Lung (tissue), 17 donors: ENCODE measurements at places on chromosomes 12 and 14. TPM values are rescaled to one million over a fixed set of nuclear protein-coding genes. Genes with fewer than 3 reads are reported as not detected.
A peak's percentile ranks its signal among the peaks of the same experiment; 100 is the strongest.

The PRORP gene
- total RNA-seq, result 29.5 TPM

The SLC2A13 gene
- total RNA-seq, result 11.6 TPM

The SLC8A3 gene
- 0.80 TPM for total RNA-seq

The RFX4 gene
- not detected for total RNA-seq

The PLXNC1 gene
- 26.5 TPM for total RNA-seq

The FGD4 gene
- 64.6 TPM for total RNA-seq

The MANSC1 gene
- total RNA-seq, result 26.7 TPM

GRCh38 chr12:45803111-45803510 lies 73.6 kb downstream of the ARID2 start:
- H3K27me3 ChIP-seq, result no peaks in the 10 kb centered on the region
- H3K4me1 ChIP-seq, result no peaks in the 10 kb centered on the region
- no peak overlapping the region for H3K4me3 ChIP-seq

GRCh38 chr14:95353664-95354063 lies 34.0 kb upstream of the CLMN start:
- no peak for DNase-seq
- no peak overlapping the region for H3K4me3 ChIP-seq
- no peaks in the 10 kb centered on the region for H3K4me1 ChIP-seq
- H3K36me3 ChIP-seq, result no peaks in the 10 kb centered on the region

GRCh38 chr12:39176356-39176755 lies 266.6 kb downstream of the KIF21A start:
- H3K36me3 ChIP-seq, result no peaks in the 10 kb centered on the region
- H3K27me3 ChIP-seq, result no peaks in the 10 kb centered on the region
- no peaks in the 10 kb centered on the region for H3K4me1 ChIP-seq
- H3K27ac ChIP-seq, result no peak overlapping the region
- DNase-seq, result no peak
- no peak overlapping the region for H3K4me3 ChIP-seq

DNA sequence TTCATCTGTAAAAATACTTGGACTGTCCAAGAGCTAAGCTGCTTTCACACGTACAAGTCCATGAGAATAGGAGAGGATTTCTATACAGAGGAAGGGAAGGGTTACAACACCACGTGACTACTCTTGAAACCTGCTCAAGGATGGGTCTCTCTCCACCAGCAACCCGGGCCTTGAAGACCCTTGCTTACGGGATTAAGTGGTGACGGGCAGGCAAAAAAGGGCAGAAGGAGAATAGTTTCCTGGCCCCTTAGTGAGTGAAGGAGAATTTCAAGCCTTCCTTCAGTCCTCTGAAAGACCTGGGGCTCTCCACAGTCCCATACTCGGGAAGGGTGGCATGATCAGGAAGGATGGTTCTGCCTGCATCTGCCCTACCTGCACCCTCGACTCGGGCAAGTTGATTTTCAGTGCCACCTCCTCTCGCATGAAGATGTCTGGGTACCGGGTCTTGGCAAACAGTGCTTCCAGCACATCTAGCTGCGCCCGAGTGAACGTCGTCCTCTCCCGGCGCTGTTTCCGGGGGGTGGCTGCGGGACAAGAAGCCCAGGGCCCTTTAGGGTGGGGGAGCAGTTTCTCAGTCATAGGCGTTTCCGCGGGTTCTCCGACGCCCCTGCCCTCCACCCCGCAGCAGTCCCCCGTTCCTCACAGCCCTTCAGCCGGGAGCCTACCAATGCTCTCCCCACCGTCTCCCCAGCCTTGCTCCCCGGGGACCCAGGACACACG lies 6.3 kb downstream of the OTX2 start:
- H3K27me3 ChIP-seq, result peaks cover 98% of the 10 kb centered on the region
- H3K36me3 ChIP-seq, result no peaks in the 10 kb centered on the region
- H3K27ac ChIP-seq, result no peak overlapping the region
- no peak overlapping the region for H3K4me3 ChIP-seq
- peaks cover 6% of the 10 kb centered on the region for H3K4me1 ChIP-seq
- DNase-seq, result no peak

DNA sequence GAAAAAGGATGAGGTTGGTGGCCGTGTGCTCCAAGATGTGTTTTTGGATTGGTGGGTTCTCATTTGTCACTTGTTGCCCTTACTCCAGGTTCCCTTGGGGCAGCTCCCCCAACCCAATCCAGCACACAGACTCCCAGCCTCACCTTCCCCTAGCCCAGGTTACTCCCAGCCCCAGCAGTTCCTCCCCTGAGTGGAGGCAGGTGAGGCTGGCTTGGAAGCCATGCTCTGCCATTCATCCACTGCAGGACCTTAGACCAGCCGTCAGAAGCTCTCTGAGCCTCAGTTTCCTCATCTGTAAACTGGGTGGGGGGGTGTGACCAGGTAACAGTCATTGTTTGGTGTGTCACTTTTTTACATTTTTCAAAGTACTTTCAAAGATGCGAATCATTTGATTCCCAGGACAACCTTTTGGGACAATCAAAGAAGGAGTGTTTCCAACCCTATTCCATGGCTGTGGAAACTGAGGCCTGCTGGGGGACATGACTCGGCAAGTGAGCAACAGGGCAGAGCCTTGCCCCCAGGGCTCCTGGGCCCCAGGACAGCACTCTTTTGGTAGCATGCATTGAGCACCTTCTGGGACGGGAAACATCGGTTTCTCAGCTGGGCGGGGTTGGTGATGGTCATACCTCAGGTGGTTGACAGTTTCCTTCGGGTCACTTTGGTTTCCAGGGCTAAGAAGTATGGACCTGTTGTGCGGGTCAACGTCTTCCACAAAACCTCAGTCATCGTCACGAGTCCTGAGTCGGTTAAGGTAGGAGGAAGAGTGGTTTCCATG lies 7.2 kb downstream of the CYP46A1 start:
- H3K36me3 ChIP-seq, result no peaks in the 10 kb centered on the region
- no peak overlapping the region for H3K4me3 ChIP-seq
- no peak for DNase-seq
- H3K4me1 ChIP-seq, result no peaks in the 10 kb centered on the region
- H3K27me3 ChIP-seq, result no peaks in the 10 kb centered on the region

GRCh38 chr14:39492267-39492666 lies 60.0 kb upstream of the FBXO33 start:
- H3K4me3 ChIP-seq, result no peak overlapping the region
- no peak for DNase-seq
- H3K27ac ChIP-seq, result no peak overlapping the region
- no peaks in the 10 kb centered on the region for H3K27me3 ChIP-seq
- H3K36me3 ChIP-seq, result no peaks in the 10 kb centered on the region

GRCh38 chr14:75577090-75577489 lies 1.3 kb upstream of the FLVCR2 start:
- no peaks in the 10 kb centered on the region for H3K36me3 ChIP-seq
- H3K27ac ChIP-seq, result no peak overlapping the region
- no peaks in the 10 kb centered on the region for H3K27me3 ChIP-seq
- no peak overlapping the region for H3K4me3 ChIP-seq

DNA sequence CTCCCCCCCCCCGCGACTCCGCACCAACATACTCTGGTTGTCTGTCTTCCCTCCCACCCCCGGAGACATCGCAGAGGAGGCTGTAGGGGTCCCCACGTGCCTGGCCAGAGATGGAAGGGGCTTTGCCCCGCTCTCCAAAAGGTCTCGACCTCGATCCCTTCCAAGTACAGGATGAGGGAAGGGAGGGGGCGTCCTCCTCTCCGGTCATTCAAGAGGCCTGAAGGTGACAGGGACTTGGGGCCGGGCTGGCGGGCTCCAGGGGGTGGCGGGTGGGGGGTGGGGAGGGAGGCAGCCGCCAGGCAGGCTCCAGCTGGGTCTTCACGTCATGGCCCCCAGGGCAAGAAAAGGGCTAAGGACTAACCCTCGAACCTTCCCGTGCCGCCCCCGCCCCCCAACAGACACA lies 15.1 kb downstream of the TBX3 start:
- peaks cover 2% of the 10 kb centered on the region for H3K36me3 ChIP-seq
- H3K4me1 ChIP-seq, result peaks cover 7% of the 10 kb centered on the region
- H3K27ac ChIP-seq, result peak overlapping the region; percentile 86

GRCh38 chr12:8544295-8544694 lies 3.6 kb upstream of the CLEC4E start:
- H3K4me1 ChIP-seq, result no peaks in the 10 kb centered on the region
- H3K27me3 ChIP-seq, result no peaks in the 10 kb centered on the region
- no peaks in the 10 kb centered on the region for H3K36me3 ChIP-seq
- peak; percentile 75 for DNase-seq
- H3K4me3 ChIP-seq, result no peak overlapping the region

DNA sequence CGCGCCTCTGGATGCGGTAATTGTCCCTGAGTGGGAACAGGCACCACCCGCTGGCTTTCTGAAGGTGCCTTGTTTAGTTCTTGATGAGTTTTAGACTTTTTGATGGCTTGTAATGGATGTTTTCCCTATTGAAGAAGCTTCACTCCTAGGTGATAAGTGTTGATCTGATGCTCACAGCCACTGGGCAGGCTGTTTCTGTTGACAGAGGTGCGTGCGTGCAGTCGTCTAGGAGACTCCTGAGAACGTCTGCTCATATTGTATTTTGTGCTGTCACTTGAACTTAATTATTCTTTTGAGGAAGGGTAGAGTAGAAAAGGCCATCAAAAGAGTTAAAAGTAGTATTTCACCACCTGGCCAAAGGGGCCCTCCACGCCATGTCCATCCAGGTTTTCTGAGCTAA lies 70.5 kb downstream of the EP400 start:
- H3K27ac ChIP-seq, result no peak overlapping the region
- DNase-seq, result no peak
- no peaks in the 10 kb centered on the region for H3K4me1 ChIP-seq
- no peaks in the 10 kb centered on the region for H3K27me3 ChIP-seq

DNA sequence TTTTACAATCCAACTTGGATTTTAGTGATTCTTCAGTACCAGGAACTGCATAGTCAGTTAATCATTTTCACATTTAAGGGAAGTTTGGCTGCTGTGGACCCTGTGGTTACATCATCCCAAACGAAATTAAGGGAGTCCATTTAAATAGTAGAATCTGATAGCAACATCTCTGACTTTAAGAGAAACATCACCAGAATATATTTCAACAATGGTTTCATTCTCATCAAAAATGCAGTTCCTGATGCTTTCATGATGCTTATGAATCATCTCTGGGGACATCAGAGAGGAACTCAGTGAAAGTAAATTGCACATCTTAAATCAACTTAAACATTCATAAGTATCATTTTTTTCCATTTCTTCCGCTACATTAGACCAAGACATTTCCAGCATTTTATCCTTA lies 1170.7 kb downstream of the FSCB start:
- H3K36me3 ChIP-seq, result no peaks in the 10 kb centered on the region
- H3K4me3 ChIP-seq, result no peak overlapping the region
- no peaks in the 10 kb centered on the region for H3K27me3 ChIP-seq
- no peak overlapping the region for H3K27ac ChIP-seq
- H3K4me1 ChIP-seq, result no peaks in the 10 kb centered on the region
- no peak for DNase-seq

DNA sequence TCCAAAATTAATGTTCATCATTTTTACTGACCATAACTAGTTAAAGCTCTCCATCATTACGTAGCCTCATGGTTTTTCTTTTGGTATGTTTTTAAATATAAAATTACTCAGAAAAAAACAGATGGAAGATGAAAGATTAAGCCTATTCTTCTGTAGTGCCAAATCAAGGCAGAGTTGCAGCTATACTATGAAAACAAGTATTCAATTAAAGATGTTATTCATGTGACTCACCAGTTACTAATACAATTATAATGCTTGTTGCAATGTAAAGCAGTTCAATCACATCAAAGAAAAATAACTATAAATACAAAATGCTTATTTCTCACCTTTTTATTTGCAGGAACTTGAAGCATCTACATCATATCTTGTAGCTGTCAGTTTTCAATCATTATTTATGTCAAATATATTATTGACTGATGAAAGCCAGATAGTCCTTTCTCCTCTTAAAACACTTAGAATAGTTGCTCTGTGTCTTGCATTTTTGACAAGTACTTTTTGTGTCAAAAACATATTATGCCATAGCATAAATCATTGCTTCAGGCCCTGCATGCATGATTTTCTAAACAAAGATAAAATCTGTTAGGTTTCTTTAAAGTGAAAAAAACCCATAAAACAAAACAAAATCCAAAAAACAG lies 36.0 kb upstream of the TRHDE start:
- H3K27me3 ChIP-seq, result no peaks in the 10 kb centered on the region
- no peak for DNase-seq
- peaks cover 3% of the 10 kb centered on the region for H3K4me1 ChIP-seq
- no peak overlapping the region for H3K4me3 ChIP-seq
- H3K36me3 ChIP-seq, result no peaks in the 10 kb centered on the region

GRCh38 chr12:24820872-24821271 lies 128.0 kb downstream of the BCAT1 start:
- H3K36me3 ChIP-seq, result no peaks in the 10 kb centered on the region
- H3K27ac ChIP-seq, result no peak overlapping the region
- no peaks in the 10 kb centered on the region for H3K4me1 ChIP-seq
- no peak overlapping the region for H3K4me3 ChIP-seq
- no peaks in the 10 kb centered on the region for H3K27me3 ChIP-seq

- no peaks in the 10 kb centered on the region for H3K36me3 ChIP-seq
- H3K27ac ChIP-seq, result no peak overlapping the region
- no peaks in the 10 kb centered on the region for H3K4me1 ChIP-seq
- no peaks in the 10 kb centered on the region for H3K27me3 ChIP-seq
- no peak overlapping the region for H3K4me3 ChIP-seq
Observed at GRCh38 chr12:63900922-63901793, 56.7 kb downstream of the SRGAP1 start.

DNA sequence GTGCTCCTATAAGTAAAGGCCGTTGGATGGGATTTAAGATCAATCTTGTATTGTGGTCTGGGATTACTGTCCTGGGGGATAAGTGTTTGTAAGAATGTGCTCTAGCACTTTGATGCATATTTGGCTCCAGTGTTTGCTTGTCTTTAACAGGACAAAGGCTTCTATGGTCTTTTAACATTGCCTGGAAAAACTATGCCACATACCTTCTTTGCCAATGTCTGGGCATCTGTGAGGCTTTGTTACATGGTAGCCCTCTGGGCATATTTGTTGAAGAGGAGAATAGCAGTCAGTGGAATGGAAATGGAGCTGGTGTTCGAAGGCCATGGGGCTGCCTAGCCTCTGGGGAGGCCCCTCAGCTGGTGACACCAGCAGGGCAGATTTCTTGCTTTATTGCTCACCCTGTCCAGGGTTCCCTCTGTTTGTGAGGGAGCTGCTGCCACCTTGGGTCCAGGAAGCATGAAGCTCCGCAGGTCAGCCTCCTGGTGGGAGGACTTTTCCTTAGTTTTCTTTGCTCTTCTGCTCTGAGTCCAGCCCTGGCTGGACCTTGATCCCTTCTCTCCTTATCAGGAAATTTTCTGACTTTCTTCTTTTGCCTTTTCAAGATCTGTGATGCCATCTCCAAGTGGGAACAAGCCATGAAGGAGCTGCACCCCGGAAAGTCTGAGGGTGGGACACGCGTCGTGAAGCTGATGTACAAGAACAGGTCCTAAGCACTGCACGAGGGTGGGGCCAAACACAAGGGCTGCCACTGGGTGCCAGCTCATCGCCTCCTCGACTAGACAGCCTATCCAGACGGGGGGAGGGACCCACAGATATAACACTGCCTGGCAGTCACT lies 19.5 kb downstream of the PIGH start:
- H3K36me3 ChIP-seq, result peaks cover 2% of the 10 kb centered on the region
- no peak for DNase-seq
- no peak overlapping the region for H3K4me3 ChIP-seq
- H3K27me3 ChIP-seq, result no peaks in the 10 kb centered on the region
- no peak overlapping the region for H3K27ac ChIP-seq

GRCh38 chr12:159156-159782 lies 54.7 kb downstream of the SLC6A12 start:
- no peak for DNase-seq
- no peaks in the 10 kb centered on the region for H3K4me1 ChIP-seq
- H3K4me3 ChIP-seq, result no peak overlapping the region
- no peak overlapping the region for H3K27ac ChIP-seq

- H3K36me3 ChIP-seq, result no peaks in the 10 kb centered on the region
- DNase-seq, result no peak
- no peak overlapping the region for H3K27ac ChIP-seq
- H3K4me1 ChIP-seq, result no peaks in the 10 kb centered on the region
- no peaks in the 10 kb centered on the region for H3K27me3 ChIP-seq
Observed at GRCh38 chr12:14239935-14240872, 125.3 kb upstream of the ATF7IP start.
